ENCODE measurements at places on chromosomes 2 and 18.

DNA sequence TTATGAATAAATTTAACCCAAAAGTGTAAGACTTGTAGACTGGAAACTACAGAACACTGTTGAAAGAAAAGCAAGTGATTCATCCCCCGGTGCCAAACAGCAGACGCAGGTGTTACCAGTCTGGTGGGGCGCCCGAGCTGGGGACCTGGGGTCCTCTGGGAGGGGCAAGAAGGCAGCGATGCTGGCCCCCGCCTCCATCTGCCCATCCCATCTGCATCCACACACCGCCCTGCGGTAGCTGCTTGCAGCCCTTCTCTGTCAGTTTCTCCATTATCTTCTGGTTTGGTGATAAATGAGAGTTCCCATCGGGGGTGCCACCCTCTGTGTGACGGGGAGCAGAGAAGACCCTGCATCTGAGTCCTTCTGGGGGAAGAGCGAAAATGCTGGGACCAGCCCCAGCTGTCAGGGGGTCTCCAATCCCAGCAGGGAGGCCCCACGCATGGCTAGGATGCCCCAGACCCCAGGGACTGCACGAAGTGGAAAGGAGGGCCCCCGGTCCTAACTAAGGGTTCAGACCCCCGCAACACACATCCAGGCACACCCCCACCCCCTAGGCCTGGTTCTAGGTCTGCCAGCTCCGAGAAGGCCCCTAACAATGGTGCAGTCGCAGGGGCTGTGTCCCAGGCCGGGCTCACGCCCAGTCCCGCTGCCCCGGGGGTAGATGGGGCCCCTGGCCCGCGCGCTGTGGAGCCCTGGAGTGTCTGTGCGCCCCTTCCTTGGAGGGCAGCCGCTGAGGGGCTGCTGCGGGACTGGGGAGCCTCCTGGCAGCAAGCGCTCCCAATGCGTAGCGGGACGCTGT, 686 bp upstream of the RGPD8 start:
- no peak for DNase-seq

GRCh38 chr18:10006311-10006893, 92.6 kb downstream of the VAPA start:
- DNase-seq: no peak

GRCh38 chr2:39511219-39511604, 74.1 kb upstream of the MAP4K3 start:
- no peak for DNase-seq

DNA sequence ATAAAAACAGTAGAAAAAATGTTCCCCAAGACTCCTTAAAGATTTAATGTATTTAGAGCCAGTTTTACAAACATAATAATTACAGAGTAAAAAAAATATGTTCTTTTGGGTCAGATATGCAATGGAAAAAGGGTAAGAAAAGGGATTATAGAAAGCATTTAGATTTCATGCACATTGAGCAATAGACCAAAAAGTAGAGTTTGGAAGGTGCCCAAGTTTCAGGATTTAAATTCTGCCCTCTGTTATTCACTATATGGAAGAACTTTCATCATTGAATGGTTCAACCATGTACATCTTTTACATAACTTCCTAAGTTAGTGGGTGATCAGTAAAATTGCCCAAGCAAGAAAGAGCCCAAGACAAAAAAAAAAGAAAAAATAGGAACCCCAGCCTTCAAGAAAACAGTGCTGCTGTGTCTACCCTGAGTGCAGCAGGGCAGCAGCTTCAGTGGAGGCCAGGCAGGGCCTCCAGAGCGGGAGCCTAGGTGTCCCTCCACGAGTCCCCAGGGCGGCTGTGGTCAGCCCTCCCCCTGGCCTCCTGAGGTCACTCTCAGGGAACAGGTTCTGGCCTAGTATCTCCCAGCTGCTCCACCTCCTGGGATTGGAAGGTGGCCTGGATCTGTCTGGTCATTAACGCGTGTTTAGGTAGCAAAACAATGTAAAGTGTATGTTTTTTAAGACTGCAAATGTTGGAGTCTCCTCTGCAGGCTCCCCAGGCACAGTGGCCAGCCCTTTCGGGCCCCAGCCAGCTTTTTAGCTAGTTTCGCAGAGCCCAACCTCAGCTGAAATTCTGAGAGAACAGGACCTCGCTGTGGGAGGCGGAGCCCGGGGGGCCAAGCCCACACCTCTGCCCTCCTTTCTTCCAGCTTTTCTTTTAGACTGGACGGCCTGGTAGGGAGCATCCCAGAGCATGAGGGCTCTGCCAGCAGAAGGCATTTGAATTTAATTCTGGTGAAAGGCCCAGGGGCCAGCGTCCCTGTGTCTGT, 77.3 kb downstream of the TEX51 start:
- no peak for DNase-seq

DNA sequence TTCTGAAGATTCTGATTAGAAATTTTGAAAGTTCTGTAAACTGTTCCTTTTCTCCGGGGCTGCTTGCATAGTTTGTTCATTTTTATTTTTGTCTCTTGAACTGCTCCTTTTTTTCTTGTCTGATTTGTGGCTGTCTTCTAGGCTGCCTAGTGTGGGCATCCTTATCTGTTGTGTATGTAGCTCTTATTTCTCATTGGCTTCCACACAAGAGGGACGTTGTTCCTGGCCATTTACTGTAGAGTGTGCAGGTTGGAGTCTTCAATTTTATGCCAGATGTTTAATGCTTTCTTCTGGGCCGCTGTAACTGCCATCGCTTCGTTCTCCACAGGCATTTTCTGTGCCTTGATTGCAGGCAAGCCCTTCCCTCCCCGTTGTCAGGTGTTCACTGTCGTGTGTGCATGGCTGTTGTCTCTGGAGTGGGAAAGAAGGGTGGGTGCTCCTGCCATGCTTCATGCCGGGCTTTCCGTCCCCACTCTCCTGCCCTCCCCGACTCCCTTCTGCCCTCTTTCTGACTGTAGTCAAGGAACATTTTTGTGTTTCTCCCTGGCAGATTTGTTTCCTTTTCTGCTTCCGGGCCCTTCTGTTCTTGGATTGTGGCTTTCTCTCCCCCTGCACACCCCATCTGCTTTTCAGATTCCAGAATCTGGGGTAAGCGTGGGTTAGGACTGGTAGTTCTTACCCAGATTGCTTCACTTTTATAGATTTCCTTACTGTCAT, 15.5 kb downstream of the CEP192 start:
- no peak for DNase-seq

DNA sequence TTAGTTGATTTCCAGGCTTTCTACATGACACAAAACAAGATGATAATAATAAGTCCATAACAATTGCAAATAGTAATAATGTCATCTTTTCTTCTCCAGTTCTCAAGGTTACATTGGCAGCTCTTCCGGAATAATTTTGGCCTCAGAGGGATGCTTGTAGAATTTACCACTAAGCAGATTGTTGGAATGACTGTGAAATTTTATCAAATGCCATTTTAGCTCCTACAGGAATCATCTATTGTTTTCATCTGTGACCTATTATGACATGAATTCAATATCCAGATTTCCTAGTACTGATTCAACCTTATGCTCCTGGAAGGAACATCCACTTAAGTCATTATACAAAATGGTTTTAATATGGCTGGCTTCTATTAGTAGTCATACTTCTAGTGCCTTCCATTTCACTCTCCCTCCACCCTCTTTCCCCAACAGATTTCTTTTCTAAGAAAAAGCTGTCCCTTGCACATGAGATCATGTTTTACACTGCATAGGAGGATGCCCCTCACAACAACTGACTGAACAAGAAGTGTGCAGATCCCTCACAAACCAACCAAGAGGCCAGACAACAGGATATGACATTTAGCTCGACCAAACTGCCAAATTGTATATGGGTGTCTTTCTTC, 200.0 kb downstream of the DNER start:
- DNase-seq: no peak

GRCh38 chr18:48132797-48133655, 202.6 kb upstream of the SMAD2 start:
- no peak for DNase-seq

DNA sequence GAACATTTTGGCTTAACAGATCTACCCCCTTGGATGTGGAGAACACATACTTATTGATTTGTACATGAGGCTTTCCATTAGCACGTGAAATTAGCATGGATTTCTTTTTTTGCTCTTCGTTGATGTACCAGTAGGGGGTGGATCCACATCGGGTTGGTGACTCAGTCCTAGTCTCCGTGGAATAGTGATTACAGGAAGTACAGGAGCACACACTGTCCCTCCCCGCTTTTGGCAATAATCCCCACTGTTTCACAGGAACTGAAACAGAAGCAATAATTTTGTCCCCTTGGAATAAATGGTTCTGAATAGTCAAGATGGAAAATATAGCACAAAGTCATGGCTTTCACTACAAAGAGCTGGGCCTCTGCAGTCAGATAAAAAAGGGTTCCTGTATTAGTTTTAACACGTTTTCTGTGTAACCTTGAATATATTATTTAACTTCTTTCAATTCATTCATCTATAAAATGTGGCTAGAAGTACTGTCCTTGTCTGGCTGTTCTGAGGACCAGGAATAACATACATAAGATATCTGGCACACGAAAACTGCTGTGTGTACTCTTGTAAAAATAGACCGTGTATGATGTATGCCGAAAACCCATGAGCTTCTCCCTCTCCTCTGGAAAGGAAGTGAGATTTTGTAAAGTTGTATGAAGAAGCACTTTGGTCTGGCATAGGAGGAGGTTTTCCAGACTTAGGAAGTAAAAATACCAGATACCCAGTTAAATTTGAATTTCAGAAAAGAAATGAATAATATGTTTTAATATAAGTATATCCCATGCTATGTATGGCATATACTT, 229.2 kb downstream of the GALR1 start:
- no peak for DNase-seq

GRCh38 chr18:12374401-12374800, 2.6 kb downstream of the AFG3L2 start:
- no peak for DNase-seq

- DNase-seq: no peak
Measured at GRCh38 chr2:16658076-16658739, 7.4 kb downstream of the CYRIA start.

- DNase-seq: no peak
Measured at GRCh38 chr2:69831354-69831905, 2.0 kb downstream of the GMCL1 start.

GRCh38 chr2:137950238-137950637, 14.0 kb upstream of the HNMT start:
- DNase-seq: no peak

DNA sequence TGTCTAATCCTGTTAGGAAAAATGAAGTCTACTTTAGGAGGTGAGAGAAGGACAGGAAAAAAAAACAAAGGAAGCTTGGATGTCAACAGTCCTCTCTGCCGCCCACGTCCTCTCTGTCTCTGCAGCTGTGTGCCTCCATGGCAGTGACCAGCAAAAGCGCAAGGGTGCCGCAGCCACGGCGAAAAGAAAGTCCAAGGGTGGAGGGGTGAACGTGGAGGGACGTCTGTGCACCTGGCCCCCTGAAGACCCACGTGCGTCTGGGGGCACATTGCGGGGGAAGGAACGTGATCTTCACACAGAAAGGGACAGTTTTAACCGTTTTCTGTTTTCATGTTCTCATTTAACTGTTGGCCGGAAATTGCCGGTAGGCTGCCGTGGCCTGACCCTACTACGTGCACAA, 152.7 kb downstream of the MBP start:
- no peak for DNase-seq

GRCh38 chr2:43616967-43617680, 19.9 kb upstream of the PLEKHH2 start:
- DNase-seq: no peak

DNA sequence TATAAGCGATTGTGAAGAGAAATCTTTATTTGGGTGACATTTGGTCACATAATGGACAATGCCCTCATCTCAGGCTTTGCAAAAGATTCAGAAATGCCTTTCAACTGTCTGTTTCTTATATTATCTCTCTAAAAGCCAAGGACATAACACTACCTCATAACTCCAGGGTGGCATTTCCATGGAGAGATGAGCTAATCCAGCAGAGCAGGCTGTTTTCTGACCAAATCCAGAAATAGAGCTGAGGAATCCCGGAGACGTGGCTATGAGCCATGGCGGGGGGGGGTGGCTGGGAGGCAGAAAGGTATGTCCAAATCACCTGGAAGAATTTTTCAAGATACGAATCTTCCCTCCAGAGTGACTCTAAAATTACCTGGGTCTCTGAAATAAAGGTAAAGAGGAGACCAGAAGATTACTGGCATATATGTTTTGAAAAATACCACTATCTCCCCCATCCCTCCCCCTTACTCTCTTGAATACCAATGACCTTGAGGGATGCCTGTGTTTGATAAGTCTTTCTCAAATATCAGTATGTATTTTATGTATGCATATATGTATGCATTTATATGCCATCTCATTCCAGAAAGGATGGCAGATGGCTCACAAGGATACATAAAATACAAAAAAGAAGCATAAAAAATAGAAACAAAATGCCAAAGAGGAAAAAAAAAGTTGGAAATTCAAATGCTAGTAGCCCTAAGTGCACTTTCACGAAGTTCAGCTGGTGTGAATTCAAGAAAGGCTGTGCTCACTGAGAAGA, 296.0 kb upstream of the MGAT5 start:
- DNase-seq: no peak

- no peak for DNase-seq
Measured at GRCh38 chr2:195331129-195331528, 325.9 kb upstream of the SLC39A10 start.

DNA sequence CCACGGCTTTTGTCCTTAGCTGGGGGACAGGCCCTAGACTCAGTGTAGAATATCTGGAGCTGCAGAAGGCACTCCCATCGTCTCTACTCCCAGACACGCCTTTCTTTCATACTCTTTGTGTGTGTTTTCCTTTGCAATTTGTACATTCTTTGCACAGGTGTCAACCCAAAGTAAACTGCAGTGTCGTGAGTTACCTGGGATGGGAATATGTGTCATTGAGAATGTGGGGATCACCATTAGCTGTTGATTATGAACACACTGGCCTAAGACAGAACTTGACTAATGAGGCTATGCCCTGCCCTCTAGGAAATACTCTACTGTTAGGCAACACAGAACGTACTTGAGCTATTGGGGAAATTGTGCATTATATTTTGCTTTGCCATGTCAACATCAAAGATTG, 233.3 kb downstream of the SETBP1 start:
- no peak for DNase-seq

- DNase-seq: no peak
Measured at GRCh38 chr2:67574230-67574629, 177.1 kb downstream of the ETAA1 start.

- no peak for DNase-seq
Measured at GRCh38 chr2:20436716-20437470, 10.0 kb upstream of the RHOB start.

Measured in T-helper 1 cell (primary cell).